LNCaP clone FGC (cell line): ENCODE measurements at places on chromosomes 7 and 10.

DNA sequence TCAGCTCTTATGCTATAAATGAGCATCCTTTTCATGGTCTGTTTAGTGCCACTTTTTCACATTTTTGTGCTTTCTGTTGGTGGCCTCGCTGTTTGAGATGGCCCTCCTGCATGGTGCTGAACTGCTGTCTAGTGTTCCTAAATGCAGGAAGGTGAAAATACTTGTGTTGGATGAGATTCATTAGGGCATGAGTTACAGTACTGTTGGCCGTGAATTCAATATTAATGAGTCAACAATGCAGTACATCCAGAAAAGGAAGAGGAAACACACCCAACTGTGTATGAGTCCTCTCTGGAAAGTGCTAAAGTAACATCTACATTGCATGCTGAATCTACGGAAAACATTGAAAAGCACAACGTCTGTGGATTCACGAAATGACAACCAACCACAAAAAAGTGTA is 124.0 kb downstream of the HERPUD2 start:
- DNase-seq, result peak; percentile 52

DNA sequence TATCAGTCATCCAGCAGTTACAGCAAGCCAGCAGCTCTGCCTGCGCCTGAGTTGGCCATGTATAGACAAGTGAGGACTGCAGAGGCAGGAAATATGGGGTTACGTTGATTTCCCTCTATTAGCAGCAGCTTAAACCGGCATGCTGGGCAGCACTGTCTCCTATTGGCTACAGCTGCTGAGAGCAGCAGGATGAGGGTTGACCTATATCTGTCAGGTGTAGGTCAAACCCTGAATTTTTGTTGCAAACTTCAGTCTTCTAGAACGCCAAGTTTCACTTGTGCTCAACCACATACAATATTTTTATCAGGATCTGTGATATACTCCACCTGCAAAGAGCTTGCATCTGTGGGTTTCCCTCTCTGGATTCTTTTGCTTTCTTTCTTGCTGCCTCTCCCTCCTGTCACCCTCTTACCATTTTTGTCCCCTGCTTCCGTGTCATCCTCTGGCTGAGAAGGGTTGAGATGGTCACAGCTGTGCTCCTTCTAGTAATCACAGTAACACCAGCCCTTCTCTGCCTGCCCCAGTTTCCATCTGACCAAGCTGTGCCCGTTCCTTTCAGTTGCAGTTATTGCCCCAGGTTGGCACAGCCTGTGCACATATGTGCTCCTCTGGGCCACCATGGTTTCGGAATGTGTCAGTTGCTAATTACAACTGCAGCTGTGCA is 23.8 kb upstream of the GLCCI1 start:
- DNase-seq, result no peak

- no peak for DNase-seq
These were observed 87.2 kb downstream of the AHR start for GRCh38 chr7:17385612-17386011.

DNA sequence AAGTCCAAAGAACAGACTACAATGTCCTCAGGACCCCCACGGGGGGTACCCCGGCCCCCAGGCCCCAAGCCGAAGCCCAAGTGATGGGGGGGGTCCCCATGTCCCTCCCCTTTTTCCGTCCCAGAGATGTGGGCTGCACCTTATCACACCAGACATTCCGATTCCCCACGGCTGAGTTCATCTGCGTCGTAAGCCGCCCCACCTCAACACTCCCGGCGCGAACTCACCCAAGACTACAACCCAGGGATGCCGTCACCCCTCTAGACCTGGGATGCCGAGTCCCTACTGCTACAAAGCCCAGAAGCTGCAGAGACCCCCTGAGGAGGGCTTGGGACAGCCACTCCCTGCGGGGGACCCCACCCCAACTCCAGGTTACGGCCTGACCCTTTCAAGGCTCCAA is 14.5 kb downstream of the PDGFA start:
- DNase-seq, result no peak

GRCh38 chr10:71065659-71066058 is 146.7 kb upstream of the UNC5B start:
- no peak for DNase-seq

GRCh38 chr10:131181456-131181855 is 130.1 kb downstream of the TCERG1L start:
- DNase-seq, result peak; percentile 49

DNA sequence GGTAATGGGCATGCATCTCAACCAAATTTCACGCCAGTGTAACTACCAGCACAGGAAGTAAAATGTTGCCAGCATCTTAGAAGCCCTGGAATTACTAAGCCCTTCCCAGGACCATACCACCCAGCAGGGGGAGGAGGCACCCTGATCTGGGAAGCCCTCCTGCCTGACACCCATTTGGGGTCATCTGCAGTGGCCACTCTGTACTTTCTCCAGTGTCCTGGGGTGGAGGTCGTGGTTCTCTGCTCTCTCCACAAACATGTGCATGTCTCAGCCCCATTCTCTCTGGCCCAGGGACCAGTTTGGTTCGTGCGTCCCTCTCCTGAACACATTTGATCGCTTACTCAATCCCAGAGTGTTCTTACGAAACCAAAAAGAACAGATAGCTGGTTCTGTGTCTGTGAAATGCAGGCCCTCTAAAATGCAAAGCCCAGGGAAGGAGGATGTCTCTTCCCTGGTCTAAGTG is 9.4 kb upstream of the LRRC27 start:
- no peak for DNase-seq

GRCh38 chr10:108469940-108470339 is 1305.4 kb upstream of the SORCS1 start:
- DNase-seq, result no peak

DNA sequence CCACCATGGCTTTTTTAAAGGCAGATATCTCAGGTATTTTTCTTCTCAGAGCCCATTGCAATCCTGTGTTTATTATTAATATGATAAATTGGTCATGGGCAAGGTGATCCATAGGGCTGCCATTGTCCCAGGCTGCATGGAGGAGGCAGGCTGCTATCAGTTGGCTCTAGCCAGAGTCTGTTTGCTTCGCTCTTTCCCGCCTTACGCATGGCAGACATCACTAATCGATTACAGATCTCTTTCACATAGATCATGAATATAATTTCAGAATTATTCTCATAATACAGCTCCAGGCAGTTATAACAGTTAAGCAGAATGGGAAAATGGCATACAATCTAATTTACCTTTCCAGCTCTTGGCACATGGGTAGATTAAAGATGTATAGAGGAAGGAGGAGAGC is 30.4 kb upstream of the HABP2 start:
- DNase-seq, result no peak

- no peak for DNase-seq
These were observed 38.0 kb upstream of the SLC25A13 start for GRCh38 chr7:96359876-96360275.

DNA sequence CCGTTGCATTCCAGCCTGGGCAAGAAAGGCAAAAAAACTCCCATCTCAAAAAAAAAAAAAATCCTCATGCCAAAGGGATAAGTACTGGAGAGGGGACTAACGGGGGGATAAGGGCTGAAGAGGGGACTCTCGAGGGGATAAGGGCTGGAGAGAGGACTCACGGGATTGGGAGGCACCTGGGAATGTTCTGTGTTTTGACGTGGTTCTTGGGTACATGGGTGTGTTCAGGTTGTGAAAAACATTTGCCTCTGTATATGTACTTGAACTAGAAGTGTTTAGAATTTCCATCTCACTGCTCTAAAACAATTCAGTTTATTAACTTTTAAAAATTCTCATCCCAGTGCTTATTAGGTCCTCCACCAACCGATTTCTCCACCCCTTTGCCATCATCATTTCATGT is 4.5 kb downstream of the FKBP6 start:
- no peak for DNase-seq

DNA sequence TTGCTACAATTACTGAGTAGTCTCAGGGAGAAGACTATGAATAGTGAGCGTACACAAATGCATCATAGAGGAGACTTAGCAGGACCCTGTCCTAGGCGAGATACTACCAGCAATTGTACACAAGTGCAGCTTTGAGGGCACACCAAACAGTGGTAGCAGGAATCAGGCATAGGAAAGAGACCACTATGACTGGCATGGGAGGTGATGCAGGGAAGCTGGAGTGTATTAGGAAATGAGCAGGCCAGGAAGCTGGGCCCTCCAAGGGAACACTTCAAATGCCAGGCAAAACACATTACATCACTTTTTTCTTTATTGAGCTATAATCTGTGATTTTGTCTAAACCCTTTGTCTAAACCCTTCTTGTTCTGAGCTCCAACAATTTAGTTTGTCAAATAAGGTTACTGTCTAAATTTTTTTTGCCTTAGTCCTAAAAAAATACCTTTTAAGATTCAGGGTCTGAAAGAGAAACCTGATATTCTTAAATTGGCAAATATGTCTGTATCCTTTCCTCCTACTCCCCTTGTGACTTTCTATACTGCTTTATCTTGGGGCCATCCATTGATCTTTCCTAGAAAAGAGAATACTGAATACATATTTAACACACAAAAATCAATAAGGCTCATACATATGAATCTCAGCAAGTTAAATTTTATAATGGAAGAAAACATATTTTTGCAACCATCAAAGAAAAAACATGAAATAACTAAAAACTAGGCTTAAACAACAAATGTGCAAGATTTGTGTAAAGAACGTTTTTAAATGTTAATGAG is 193.8 kb upstream of the PHYHIPL start:
- no peak for DNase-seq

DNA sequence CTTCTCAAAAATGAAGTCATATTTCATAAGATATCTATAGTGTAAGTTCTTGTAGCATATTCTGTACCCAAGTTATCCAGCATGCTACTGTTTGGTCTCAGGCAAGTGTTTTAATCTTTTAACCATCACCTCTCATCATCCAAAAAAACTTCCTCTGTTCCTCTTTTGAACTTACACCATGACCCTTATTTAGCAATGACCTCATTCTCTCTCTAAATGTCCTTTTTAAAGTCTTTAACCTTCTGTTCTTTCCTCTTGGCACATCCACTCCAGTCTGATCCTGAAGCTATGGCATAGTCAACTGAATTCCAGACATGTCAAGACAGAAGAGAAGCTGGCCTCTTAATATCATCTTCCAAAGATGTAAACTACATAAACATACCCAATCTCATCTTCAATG is 26.2 kb downstream of the PPP3CB start:
- DNase-seq, result no peak

DNA sequence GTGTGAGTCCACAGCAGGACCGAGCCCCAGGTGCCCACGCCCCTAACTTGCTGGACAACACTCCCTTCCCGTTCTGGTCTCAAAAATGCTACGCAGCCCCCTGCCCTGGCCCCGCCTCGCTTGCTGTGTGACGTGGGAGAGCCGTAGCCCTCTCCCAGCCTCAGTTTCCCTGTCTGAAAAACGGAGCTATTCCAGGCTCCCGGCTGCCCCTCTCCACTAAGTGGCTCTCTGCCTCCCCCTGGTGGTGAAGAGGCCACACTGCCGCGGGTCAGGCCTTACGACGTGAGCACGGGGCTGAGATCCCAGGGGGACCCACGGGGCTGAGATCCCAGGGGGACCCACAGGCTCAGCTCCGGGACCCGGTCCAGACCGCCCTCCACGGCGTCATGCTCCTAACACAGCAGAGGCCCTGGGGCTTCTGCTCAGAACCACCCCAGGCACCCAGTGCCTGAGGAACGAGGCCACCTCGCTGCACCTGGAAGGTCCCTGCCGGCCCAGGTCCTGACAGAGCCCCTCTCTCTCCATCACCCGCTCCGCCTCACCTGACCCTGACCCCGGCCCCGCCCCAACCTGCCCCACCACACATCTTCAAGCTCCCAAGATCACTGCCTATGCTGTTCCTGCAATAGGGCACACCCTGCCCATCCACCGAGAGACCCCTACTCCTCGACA is 26.7 kb downstream of the MICALL2 start:
- DNase-seq, result no peak

- DNase-seq, result peak; percentile 61
These were observed at the start of gene DBNL for GRCh38 chr7:44044315-44045225. Gene DBNL, plus strand, starts transcription at chr7:44044702. Its CDS starts 36 bp downstream, at chr7:44044738.

- DNase-seq, result peak; percentile 43
These were observed 110.8 kb upstream of the LRGUK start for GRCh38 chr7:134016223-134016941.

DNA sequence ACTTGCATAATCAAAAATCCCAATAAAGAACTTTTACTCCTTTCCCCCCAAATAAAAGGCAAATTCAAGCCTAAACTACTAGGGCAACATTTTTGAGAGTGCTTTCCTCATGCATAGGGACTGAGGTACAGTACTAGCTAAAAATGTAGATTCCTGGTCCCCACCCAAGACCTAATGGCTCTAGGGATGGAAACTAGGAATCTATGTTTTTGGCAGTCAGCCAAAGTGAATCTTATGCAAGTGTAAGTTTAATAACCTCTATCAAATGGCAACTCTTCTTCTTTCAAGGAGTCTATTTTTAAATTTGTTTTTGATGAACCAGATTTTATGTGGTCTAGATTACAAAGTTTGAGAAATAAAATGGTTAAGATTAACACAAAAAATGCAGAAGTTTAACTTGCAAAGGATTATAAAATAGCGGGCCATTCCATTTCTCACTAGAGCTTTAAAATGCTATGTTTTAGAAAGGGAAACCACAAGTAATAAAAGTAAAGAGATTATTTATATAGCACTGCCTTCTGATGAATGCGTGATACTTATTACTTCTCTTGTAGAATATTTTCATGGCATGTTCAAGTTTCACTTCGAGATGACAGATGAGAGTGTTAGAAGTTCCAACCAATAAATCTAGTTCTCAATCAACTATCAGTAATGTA is 70.4 kb upstream of the MDFIC start:
- DNase-seq, result no peak

- no peak for DNase-seq
These were observed 2.6 kb downstream of the ST7 start for GRCh38 chr7:116955801-116956476.
